GM23248 (cell line): ENCODE measurements at places on chromosomes 16 and 17. TPM values are rescaled to one million over a fixed set of nuclear protein-coding genes. Genes with fewer than 3 reads are reported as not detected.

The ENPP7 gene
- not detected in 2 replicates for total RNA-seq

The DBF4B gene
- total RNA-seq: 3.8 and 6.5 TPM in 2 replicates

- DNase-seq: peak; percentile 14
Measured at GRCh38 chr17:72175787-72176515, 55.1 kb downstream of the SOX9 start.

GRCh38 chr17:39305978-39306377 is 80.2 kb upstream of the STAC2 start:
- DNase-seq: no peak

DNA sequence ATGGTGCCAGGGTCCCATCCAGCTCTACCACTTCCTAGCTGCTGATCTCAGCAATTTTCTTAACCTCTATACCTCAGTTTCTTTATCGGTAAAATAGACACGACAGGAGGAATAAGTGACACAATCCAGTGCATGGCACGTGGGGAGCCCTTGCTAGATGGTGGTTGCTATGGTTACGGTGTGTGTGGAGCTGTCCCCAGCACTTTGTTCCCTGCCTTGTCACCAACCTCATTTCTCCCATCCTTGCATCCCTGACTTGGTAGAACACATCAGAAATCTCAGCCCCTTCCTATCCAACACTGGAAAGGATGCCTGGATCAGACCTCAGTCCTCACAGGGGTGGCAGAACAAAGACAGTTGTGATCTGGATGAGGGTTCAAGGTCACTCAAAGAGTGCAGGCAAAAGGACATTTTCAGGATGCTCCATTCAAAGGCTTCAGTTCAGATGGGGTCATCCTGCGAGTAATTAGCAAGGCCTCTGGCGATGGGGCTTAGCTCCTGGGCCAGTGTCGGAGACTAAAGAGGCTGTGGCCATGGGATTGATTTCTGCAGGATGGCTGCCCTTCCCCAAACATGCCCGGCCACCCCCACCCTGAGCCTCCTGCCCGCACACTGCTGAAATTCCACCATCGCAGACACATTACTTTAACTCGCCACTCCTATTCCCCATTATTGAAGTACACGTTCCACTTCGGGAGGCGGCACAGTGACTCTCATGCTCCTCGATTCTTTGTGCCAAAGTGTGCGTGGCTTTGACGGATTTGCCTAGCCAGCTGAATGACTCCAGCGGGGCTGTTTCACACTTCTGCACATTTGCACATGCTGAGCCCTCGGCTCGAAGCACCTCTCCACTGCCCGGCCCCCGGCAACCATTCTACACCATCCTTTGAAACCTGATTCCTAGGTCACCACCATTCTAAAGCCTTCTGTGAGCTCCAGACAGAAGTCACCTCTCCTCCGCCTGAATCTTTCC is 40.3 kb downstream of the WNT3 start:
- peak; percentile 62 for DNase-seq

The LITAF gene
- total RNA-seq: 83.2 and 92.1 TPM in 2 replicates

The IRX3 gene
- 9.2 and 15.6 TPM in 2 replicates for total RNA-seq

The NPIPA2 gene
- 0.32 and 0.51 TPM in 2 replicates for total RNA-seq

GRCh38 chr17:19242323-19242722 is 5.2 kb downstream of the EPN2 start:
- no peak for DNase-seq

DNA sequence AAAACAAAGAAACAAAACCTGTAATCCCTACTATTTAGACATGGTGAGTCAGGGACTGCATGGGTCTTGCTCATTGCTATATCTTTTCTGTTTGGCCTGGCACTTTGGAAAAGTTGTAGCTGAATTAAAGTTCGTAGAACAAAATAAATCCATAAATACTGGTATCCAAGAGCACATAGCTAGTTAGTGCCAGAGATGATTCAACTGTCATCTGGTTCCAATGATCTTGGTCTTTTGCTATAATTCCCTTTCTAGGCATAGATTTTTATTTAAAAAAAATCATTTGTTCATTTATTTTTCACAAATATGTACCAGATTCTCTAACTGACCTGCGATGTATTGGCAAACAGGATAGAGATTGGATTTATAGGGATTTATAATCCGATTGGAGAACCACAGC is 1436.1 kb upstream of the GOT2 start:
- DNase-seq: no peak

The PRPSAP1 gene
- 44.5 and 53.2 TPM in 2 replicates for total RNA-seq
